Suprapubic skin (tissue), 4 donors: ENCODE measurements at places on chromosomes 13 and 19. TPM values are rescaled to one million over a fixed set of nuclear protein-coding genes. Genes with fewer than 3 reads are reported as not detected.

The SIGLEC14 gene
- 0.72 TPM for total RNA-seq

The CDX2 gene
- not detected for total RNA-seq

The KRTDAP gene
- 12,237 TPM for total RNA-seq

GRCh38 chr13:23811366-23812062 lies 77.7 kb downstream of the MIPEP start:
- no peaks in the 10 kb centered on the region for H3K27me3 ChIP-seq
- H3K4me3 ChIP-seq: no peak overlapping the region
- peaks cover 5% of the 10 kb centered on the region for H3K4me1 ChIP-seq
- H3K36me3 ChIP-seq: peaks cover 2% of the 10 kb centered on the region
- H3K27ac ChIP-seq: no peak overlapping the region

DNA sequence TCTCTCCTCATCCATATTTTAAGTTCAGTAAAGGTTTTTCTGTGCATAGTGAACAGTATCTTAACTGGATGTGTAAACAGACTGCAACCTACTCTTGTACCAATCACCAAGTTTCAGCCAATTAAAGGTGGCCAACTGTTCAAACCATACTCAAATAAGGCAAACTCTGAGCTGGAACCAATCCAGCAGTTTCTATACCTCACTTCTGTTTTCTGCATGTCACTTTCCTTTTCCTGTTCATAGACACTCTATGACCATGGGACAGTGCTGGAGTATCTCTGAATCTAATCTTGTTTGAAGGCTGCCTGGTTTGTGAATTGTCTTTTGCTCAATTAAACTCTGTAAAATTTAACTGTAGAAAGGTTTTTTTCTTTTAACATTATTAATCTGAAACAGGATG lies 470.3 kb upstream of the SLITRK6 start:
- H3K4me3 ChIP-seq: no peak overlapping the region
- DNase-seq: no peak
- no peaks in the 10 kb centered on the region for H3K27me3 ChIP-seq
- H3K4me1 ChIP-seq: no peaks in the 10 kb centered on the region

DNA sequence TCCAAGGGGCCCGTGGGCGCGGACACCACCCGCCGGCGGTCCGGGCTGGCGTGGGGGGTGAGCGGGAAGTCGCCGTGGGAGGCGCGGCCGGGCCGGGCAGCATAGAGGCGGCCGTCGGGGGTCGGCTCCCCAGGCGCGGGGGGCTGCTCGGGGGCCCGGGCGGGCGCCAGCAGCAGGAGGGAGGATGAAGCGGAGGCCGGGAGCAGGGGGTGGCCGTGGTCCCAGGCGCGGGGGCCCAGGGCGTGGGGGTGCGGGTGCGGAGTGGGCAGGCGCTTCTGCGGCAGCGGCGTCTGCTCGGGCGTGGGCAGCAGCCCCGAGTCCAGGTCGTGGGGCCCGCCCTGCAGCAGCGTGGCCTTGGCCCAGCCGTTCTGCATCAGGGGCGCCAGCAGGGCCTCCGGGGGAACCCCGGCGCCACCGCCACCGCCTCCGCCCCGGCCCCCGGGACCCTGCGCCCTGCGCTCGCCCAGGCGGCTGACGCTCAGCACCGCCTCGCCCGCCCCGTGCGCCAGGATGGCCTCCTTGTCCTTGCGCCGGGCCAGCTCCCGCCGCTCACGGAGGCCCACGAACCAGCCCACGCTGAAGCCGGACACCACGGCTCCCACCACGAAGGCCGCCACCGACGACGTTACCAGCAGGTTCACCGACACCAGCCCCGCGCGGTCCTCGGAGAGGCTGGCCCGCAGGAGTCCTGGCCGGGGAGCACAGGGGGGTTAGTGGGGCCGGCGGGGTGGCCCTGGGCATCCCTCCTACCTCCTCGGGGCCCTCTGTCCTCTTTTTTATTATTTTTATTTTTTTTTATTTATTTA lies 4.2 kb upstream of the LRG1 start:
- peaks cover 8% of the 10 kb centered on the region for H3K27me3 ChIP-seq
- no peak overlapping the region for H3K4me3 ChIP-seq
- H3K36me3 ChIP-seq: no peaks in the 10 kb centered on the region
- no peak for DNase-seq
- H3K27ac ChIP-seq: no peak overlapping the region

The SHKBP1 gene
- total RNA-seq: 49.6 TPM

GRCh38 chr19:5914358-5914774 lies 312 bp downstream of the CAPS start:
- H3K4me1 ChIP-seq: peaks cover 30% of the 10 kb centered on the region
- H3K27me3 ChIP-seq: no peaks in the 10 kb centered on the region
- peaks cover 49% of the 10 kb centered on the region for H3K36me3 ChIP-seq
- peak overlapping the region; percentile 68 for H3K27ac ChIP-seq
